ENCODE measurements at places on chromosomes 6 and 20. TPM values are rescaled to one million over a fixed set of nuclear protein-coding genes. Genes with fewer than 3 reads are reported as not detected.

GRCh38 chr6:89050155-89050554, 30.4 kb upstream of the PNRC1 start:
- H3K4me3 ChIP-seq = no peak overlapping the region
- no peaks in the 10 kb centered on the region for H3K4me1 ChIP-seq
- no peaks in the 10 kb centered on the region for H3K27me3 ChIP-seq

DNA sequence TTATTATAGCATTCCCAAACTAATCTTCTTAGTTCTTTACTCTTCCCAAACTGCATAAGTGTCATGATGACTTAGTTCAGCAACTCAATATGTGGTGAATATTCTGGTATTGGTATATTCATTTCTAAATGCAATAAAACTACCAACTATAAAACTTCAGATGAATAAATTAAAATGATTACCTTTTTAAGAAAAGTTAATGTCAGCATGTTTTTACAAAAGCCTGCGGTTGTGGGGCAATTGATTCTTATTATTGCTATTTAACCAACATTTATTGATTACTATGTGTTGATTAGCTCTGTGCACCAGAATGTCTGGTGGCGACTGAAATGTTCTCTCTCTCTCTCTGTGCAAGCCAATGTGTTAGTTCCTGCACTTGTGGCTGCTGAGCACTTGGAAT, 5.0 kb upstream of the SLC22A3 start:
- H3K4me3 ChIP-seq = no peak overlapping the region
- DNase-seq = no peak
- no peak overlapping the region for H3K27ac ChIP-seq
- H3K27me3 ChIP-seq = peaks cover 4% of the 10 kb centered on the region
- H3K4me1 ChIP-seq = no peaks in the 10 kb centered on the region
- H3K36me3 ChIP-seq = no peaks in the 10 kb centered on the region

DNA sequence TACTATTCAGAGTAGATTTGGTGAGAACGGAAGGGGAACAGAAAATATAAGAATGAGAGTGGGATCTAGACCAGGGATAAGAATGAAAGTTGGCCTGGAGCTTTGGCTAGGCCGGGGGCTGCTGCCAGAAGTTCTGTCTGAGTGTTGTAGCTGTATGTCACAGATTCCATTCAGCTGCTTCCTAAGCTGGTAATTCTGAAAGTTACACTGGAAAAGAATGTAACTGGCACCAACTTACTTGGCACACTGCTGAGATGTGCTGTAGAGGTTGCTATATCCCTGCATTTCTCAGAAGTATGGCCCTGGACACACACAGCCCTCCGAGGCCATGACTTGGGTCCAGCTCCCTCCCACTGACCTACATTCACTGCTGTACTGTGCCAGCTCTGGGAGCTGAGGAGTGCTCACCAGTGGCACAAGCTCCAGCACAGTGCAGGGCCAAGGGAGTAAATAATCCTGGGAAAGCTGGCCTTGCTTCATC, 25.8 kb upstream of the TMEM217 start:
- H3K27ac ChIP-seq = no peak overlapping the region
- no peak for DNase-seq
- no peaks in the 10 kb centered on the region for H3K27me3 ChIP-seq
- H3K36me3 ChIP-seq = peaks cover 24% of the 10 kb centered on the region
- peaks cover 12% of the 10 kb centered on the region for H3K4me1 ChIP-seq
- no peak overlapping the region for H3K4me3 ChIP-seq

The SPATS1 gene
- not detected for total RNA-seq

The NKX2-2 gene
- total RNA-seq = not detected

- DNase-seq = no peak
- H3K4me3 ChIP-seq = no peak overlapping the region
- H3K36me3 ChIP-seq = no peaks in the 10 kb centered on the region
- no peaks in the 10 kb centered on the region for H3K27me3 ChIP-seq
- H3K4me1 ChIP-seq = no peaks in the 10 kb centered on the region
Measured at GRCh38 chr20:14307956-14308355, 29.5 kb downstream of the FLRT3 start.

GRCh38 chr20:21143194-21143890, 17.5 kb downstream of the KIZ start:
- H3K27ac ChIP-seq = no peak overlapping the region
- H3K36me3 ChIP-seq = no peaks in the 10 kb centered on the region
- no peaks in the 10 kb centered on the region for H3K4me1 ChIP-seq
- H3K4me3 ChIP-seq = no peak overlapping the region
- no peak for DNase-seq
- no peaks in the 10 kb centered on the region for H3K27me3 ChIP-seq

- no peaks in the 10 kb centered on the region for H3K27me3 ChIP-seq
- no peak for DNase-seq
- H3K4me3 ChIP-seq = no peak overlapping the region
- no peak overlapping the region for H3K27ac ChIP-seq
- H3K4me1 ChIP-seq = peaks cover 3% of the 10 kb centered on the region
Measured at GRCh38 chr6:8077991-8078390, 13.8 kb upstream of the BLOC1S5 start.

The IL17A gene
- total RNA-seq = not detected

DNA sequence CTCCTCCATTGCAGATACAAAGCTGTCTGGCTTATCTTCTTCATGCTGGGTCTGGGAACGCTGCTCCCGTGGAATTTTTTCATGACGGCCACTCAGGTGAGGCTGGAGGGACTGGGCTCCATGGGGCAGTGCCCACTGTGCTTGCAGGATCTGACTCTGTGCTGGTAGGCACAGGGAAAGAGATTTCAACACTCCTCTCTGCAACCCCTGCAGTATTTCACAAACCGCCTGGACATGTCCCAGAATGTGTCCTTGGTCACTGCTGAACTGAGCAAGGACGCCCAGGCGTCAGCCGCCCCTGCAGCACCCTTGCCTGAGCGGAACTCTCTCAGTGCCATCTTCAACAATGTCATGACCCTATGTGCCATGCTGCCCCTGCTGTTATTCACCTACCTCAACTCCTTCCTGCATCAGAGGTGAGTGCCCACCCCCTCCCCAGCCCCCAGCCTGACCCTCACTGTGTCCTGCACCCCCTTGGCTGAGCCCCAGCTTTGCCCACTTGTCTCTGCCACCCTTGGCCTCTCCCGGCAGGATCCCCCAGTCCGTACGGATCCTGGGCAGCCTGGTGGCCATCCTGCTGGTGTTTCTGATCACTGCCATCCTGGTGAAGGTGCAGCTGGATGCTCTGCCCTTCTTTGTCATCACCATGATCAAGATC, 6.1 kb downstream of the SLC29A1 start:
- no peak for DNase-seq
- H3K27ac ChIP-seq = no peak overlapping the region
- peaks cover 4% of the 10 kb centered on the region for H3K36me3 ChIP-seq
- H3K4me3 ChIP-seq = no peak overlapping the region
- peaks cover 8% of the 10 kb centered on the region for H3K4me1 ChIP-seq
- no peaks in the 10 kb centered on the region for H3K27me3 ChIP-seq

The TFAP2A gene
- 0.21 TPM for total RNA-seq

The CYB5R4 gene
- total RNA-seq = 36.9 TPM

GRCh38 chr6:149483334-149483725, 1.5 kb downstream of the ZC3H12D start:
- H3K36me3 ChIP-seq = no peaks in the 10 kb centered on the region
- no peak for DNase-seq
- H3K4me3 ChIP-seq = peak overlapping the region; percentile 71

- H3K27me3 ChIP-seq = no peaks in the 10 kb centered on the region
- H3K27ac ChIP-seq = no peak overlapping the region
- no peak for DNase-seq
Measured at GRCh38 chr6:122116835-122117627, 282.4 kb upstream of the HSF2 start.

The HLA-DQB1 gene
- total RNA-seq = 119 TPM

The PHACTR3 gene
- total RNA-seq = not detected

The VSX1 gene
- total RNA-seq = not detected

DNA sequence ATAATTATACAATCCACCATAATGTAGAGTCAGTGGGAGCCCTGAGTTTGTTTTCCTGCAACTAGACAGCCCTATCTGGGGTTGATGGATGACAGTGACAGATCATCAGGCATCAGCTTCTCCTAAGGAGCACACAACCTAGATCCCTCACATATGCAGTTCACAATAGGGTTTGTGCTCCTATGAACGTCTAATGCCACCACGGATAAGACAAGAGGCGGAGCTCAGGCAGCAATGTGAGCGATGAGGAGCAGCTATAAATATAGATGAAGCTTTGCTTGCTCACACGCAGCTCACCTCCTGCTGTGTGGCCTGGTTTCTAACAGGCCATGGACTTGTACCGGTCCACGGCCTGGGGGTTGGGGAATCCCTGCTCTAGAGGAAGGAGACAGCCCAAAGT, 25.9 kb downstream of the EDEM2 start:
- H3K4me1 ChIP-seq = no peaks in the 10 kb centered on the region
- no peak overlapping the region for H3K4me3 ChIP-seq
- H3K36me3 ChIP-seq = peaks cover 4% of the 10 kb centered on the region
- DNase-seq = no peak
- H3K27me3 ChIP-seq = no peaks in the 10 kb centered on the region

The NHLRC1 gene
- 0.21 TPM for total RNA-seq

The TULP1 gene
- not detected for total RNA-seq

- H3K27me3 ChIP-seq = no peaks in the 10 kb centered on the region
- DNase-seq = no peak
- no peaks in the 10 kb centered on the region for H3K4me1 ChIP-seq
- H3K27ac ChIP-seq = no peak overlapping the region
- no peak overlapping the region for H3K4me3 ChIP-seq
Measured at GRCh38 chr20:60097285-60097684, 139.1 kb downstream of the CDH26 start.

DNA sequence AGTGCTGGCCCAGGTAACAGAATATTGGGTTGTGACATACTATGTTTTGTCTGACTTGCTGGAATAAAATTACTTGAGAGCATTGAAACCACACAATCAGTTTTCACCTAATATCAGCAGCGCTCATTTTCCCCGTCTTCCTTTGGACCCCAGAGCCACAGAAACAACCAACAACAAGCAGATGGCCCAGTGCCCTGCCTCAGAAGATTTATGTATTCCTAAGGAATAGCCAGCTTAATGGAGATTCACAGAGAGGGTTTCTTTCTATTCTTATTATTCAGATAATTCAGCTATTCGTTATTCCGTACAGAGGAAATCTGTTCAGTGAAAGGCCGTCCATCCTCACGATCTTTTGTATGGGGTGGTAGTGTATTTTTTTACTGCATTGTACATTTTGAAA, 154.8 kb downstream of the TMEM242 start:
- no peaks in the 10 kb centered on the region for H3K4me1 ChIP-seq
- no peaks in the 10 kb centered on the region for H3K27me3 ChIP-seq
- DNase-seq = no peak
- no peak overlapping the region for H3K4me3 ChIP-seq
- peaks cover 35% of the 10 kb centered on the region for H3K36me3 ChIP-seq

The AKIRIN2 gene
- 71.6 TPM for total RNA-seq

DNA sequence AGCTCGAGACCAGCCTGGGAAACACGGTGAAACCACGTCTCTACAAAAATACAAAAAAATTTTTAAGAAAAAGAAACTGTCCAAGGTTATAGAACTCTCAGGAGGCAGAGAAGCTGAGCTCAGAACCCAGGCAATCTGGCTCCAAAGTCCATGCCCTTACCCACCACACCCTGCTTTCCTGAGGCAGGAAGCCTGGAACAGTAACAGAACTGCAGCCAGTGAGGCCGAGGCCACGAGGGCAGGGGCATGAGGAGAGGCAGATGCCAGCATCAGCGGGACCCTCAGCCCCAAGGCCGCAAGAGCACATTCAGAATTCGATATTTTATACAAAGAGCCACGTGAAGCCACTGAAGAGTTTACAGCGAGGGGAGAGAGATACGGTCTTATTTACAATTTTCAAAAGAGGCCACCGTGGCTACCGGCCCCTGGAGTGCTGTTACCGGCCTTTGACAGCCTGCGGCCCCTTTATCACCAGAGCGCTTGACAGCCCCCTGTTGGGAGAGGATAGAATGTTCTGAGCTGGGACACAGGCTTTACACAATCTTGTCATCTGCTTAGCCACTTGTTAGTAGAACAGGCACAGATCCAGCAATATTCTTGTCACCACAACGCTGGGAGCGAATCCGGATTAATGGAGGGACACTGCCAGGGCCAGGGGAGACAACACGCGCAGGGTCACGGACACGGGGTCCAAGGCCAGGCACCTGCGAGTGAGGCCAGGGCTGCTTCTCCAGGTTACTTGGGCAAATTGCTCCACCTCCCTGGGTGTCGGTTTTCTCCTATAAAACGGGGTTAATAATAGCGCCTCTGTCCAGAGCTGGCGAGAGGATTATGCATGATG, 5.6 kb downstream of the SPATA2 start:
- no peak overlapping the region for H3K4me3 ChIP-seq
- no peak overlapping the region for H3K27ac ChIP-seq
- H3K36me3 ChIP-seq = peaks cover 21% of the 10 kb centered on the region
- no peaks in the 10 kb centered on the region for H3K27me3 ChIP-seq
- no peak for DNase-seq

The MAFB gene
- total RNA-seq = not detected

DNA sequence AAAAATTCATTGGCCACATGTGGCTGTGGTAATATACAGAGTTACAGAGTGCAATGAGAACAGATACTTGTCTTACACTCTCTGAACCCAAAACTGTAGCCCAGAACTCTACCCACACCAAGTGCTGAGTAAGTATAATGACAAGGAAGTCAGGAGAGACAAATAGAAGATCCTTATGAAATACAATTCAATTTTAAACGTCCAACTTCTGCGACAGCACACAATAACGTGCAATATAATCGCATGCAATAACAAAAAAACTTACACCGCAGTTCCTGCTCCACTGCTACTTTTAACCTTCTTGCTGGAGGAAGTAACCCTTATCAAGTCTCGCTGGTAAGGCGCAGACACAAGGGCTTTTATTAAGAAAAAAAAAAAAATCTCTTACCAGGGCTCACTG, 881 bp downstream of the SFT2D1 start:
- DNase-seq = no peak
- no peaks in the 10 kb centered on the region for H3K36me3 ChIP-seq
- peaks cover 13% of the 10 kb centered on the region for H3K4me1 ChIP-seq
- H3K4me3 ChIP-seq = peak overlapping the region; percentile 96

The PIGU gene
- 22.0 TPM for total RNA-seq

The C6orf141 gene
- total RNA-seq = not detected

DNA sequence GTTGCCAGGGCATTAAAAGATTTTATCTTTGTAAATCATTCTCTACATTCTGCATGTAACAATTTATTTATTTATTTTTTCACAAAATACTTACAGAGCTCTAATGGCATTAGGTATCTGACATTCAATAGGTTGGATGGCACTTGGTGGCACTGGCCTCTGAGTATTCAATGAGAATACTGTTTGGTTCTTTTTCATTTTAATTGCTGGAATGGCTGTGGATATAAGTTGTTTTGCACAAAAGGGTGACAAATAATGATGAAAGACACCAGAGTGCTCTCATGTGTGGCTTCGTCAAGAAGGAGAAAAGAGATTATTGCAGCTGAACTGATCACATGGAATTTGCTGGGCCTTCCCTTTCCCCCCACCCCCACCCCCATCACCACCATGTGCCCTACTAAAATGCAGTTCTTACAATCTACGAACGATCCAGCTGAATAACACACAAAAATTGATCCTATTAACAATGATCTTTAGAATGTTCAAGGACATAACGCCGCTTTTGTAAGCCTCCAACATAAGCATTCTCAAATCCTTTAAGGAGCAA, 195.2 kb upstream of the POU3F2 start:
- H3K36me3 ChIP-seq = no peaks in the 10 kb centered on the region
- no peak overlapping the region for H3K4me3 ChIP-seq
- H3K27me3 ChIP-seq = no peaks in the 10 kb centered on the region

The ABHD16B gene
- total RNA-seq = not detected

The MAK gene
- total RNA-seq = 0.08 TPM
